ENCODE measurements at places on chromosomes 2 and 18.

- no peak for DNase-seq
Observed at GRCh38 chr2:2530334-2530733, 199.3 kb upstream of the MYT1L start.

DNA sequence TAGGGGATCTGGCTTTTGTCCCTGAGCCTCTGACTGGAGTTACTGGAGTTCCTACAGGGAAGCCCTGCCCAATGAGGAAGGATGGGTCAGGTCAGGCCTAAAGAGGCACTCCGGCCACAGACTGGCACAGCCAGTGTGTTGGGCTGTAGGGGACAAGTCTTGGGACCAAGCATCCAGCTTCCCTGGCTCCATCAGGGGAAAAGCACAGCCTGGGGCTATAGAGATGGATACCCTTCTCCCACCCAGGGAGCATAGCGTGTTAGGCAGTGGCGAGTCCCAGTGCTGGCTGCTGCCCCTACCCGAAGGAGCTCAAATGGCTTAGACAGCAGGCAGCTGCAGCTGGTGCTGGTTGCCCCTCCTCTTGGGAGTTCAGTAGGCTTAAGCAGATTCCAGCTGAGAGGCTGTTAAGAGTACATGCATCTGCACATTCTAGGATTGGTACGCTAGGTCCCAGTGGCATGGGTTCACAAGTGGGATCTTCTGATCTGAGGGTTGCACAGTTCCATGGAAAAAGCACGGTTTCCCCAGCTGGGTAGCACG is 111.4 kb downstream of the DCDC2C start:
- no peak for DNase-seq

- DNase-seq, result no peak
Observed at GRCh38 chr2:182240862-182241371, 185.9 kb downstream of the PDE1A start.

DNA sequence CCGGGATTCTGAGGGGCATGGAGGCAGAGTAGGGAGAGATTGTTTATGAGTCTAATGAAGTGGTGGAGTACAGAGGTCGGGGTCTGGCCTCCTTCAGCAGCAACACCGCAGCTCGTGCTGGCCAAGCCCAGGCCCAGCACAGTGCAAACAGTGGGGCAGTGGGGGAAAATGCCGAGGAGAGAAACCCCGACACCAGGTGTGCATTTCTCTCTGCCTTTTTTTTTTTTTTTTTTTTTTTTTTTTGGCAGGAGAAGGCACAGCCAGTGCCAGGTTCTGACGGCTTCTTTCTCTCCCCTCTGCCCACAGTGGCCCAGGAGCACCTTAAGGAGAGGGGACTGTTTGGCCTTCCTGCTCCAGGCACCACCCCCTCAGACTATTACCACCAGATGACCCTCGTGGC is 219.3 kb downstream of the GLI2 start:
- no peak for DNase-seq

DNA sequence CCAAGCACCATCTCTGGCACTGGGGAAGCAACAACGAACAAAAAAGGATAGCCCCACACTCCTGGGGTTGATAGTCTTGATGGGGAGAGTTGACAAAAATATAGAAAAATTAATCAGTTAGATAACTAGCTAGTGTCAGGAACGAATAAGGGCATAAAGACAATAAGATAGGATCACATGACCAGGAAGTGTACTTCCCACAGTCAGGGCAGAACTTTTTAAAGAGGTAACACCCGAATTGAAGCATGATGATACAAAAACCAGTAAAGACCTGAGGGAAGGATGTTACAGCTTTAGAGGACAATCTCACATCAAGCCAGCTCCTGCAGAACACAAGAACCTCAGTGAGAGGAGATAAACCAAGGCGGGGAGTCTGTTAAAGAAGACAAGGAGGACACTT is 295.4 kb upstream of the CRIM1 start:
- DNase-seq, result no peak

- DNase-seq, result no peak
Observed at GRCh38 chr2:96025194-96025492, 9.6 kb downstream of the GPAT2 start.

DNA sequence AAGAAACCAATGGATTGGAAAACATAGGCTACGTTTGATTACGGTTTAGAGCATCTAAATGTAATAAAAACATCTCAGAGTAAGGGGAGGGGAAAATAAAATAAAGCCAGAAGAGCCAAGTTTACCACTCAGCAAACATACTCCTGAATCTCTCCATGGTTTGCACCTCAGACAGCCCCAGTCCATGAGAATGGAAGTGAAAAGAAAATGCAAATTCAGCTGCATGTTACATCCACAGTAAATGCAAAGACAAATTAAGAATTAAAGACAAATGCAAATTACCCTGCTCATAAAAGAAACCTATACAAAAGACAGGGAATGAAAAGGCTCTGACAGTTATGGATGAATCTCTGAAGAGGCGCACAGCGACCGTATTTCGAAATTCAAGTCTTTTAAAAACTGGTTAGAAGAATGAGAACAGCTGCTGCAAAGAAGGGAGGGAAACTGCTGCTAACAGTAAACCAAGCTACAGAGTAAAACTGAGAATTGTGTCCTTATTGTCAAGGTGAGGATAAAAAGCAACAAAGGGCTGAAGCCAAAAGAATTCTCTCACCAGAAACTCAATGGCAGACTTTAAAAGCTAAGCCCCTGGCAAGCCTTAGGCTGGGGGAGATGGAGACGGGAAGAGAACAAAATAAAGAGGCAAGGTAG is 197.9 kb upstream of the ACVR2A start:
- DNase-seq, result no peak

GRCh38 chr18:59620381-59620780 is 76.8 kb downstream of the CCBE1 start:
- DNase-seq, result no peak

DNA sequence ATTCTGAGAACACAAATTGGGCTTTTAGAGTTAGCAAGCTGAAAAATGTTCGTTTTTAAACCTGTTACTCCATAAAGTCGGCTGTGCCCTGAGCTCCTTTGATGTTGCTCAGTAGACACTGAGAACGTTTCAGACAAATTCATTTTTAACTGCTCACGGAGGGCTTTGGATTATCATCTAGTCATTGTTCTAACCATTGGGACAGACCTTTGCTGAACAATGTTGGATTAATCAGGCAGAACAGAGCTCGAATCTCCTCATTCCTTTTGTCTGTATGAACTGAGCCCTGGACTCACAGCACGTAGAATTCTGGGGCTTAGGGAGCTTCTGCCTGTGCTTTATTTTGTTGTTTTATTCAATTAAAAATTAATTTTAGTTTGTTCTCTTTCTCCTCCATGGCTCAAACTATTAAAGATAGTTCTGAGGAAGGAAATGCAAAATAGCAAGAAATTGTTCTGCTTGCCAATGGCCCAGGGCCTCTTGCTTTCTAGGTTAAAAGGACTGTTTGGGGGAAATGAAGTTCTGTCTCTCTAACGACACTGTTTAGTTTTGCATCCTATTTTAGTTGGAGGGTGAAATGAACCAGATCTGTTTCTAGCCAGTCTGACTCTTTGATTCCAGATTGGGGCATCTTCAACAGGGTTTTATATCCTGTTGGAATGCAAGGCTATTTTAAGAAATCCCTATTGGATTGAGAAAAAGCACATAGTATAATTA is 114.7 kb upstream of the CXCR4 start:
- DNase-seq, result no peak

DNA sequence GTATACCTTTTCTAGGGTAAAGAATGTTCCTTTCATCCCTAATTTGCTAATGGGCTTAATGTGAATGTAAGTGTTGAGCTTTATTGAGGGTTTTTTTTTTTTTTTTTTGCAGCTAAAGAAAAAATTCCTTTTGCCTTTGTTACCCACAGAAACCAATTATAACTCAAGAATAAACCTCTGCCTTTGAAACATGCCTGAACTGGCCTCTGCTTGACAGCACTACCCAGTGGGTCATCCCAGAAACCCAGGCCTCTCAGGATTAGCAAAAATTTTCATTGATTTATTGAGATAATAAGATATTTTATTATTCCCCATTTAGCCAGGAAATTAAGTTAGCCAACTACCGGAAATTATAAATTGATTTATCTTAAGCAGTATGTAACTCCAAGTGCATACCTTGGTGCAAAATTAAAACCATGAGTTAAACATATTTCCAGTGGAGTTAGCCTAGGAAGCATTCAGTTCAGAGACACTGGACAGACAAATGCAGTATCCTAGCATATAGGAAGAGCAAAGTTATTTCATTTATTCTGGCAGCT is 67.0 kb upstream of the RASGRP3 start:
- no peak for DNase-seq
